AML-193 (cell line): ENCODE measurements at places on chromosomes 6 and 20.

DNA sequence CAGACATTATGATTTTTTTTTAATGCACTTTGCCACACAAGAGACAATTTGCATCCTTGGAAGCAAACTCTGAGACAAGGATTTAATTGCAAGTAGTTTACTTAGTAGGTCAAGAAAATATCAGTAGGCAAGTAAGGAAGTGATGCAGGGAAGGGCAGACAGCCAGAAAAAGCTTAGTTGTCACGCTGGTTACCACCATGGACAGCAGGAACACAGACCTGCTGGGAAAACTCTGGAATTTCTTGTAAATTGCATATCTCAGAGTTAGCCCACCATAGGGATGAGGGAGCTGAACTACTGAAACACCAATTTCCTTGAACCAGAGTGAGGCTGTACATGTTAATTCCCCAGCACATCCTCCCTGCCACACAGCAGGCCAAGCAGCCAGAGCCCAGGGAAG lies 92.7 kb downstream of the L3MBTL3 start:
- DNase-seq = no peak

GRCh38 chr6:73666393-73666792 lies 12.6 kb upstream of the SLC17A5 start:
- no peak for DNase-seq

DNA sequence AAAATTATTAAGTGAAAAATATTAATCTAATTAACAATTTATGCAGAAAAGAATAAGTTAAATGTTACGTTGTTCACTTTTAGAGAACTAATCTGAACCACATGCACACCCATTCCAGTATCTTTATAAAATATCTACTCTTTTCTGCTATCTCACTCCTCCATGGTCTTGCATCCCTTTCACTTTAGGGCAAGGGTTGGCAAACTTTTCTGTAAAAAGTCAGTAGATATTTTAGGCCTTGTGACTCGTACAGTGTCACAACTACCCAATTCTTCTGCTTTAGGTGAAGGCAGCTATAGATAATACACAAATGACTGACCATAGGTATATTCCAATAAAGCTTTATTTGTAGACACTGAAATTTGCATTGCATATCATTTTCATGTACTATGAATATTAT lies 39.7 kb upstream of the SUPT3H start:
- no peak for DNase-seq

GRCh38 chr6:159830501-159831372 lies 30.7 kb downstream of the PNLDC1 start:
- DNase-seq = no peak

DNA sequence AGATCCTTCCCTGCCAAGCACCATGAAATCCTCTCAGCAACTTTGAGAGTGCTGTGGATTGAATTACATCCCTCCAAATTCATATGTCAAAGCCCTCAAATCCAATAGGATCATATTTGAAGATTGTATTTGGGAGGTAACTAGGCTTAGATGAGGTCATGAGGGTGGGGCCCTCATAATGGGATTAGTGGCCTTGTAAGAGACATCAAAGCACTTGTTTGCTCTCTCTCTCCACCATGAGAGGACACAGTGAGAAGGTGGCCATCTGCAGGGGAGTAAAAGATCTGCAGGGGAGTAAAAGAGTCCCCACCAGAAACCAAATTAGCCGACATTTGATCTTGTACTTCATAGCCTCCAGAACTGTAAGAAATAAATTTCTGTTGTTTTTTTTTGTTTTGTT lies 298.2 kb downstream of the SAMD5 start:
- no peak for DNase-seq

DNA sequence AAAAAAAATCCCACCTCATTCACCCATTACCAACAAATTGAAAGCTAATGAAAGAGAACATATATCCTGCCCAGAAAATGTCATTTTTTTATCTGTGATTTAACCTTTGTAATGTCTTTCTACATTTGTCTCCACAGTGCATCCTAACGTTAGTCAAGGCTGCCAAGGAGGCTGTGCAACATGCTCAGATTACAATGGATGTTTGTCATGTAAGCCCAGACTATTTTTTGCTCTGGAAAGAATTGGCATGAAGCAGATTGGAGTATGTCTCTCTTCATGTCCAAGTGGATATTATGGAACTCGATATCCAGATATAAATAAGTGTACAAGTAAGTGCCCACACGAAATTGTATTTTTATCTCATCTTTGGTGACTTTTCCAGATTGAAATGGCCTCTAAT lies 30.0 kb downstream of the RSPO3 start:
- DNase-seq = no peak

DNA sequence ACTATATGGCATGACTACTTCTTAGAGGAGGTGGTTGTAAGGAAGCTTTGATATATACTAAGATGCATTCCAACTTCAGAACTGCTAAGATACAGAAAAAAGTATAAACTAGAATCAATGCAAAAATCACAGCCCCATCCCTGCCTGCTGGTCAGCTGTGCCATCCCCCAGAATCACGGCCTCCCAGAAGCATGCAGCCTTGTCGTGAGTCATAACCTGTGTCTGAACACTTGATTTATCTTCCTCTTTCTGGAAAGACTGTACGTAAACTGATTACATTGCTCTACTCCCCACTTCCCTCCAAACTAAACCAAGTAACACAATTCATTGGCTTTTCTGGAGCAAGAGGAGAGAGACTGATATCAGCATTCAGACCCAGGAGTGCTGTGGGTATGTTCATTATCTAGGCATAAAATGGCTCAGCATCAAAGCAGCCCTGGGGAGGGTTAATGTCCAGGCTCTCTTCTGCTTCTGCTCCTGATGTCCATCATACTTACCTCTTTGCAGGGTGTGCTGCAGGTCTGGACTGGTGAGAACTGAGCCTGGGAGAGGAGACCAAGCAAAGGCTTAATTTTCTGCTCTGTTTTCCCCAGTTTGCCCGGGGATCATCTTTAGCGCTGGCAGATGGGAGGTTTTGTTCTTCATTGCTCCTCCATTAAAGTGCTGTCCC lies 18.4 kb downstream of the SCP2D1 start:
- DNase-seq = peak; percentile 1

DNA sequence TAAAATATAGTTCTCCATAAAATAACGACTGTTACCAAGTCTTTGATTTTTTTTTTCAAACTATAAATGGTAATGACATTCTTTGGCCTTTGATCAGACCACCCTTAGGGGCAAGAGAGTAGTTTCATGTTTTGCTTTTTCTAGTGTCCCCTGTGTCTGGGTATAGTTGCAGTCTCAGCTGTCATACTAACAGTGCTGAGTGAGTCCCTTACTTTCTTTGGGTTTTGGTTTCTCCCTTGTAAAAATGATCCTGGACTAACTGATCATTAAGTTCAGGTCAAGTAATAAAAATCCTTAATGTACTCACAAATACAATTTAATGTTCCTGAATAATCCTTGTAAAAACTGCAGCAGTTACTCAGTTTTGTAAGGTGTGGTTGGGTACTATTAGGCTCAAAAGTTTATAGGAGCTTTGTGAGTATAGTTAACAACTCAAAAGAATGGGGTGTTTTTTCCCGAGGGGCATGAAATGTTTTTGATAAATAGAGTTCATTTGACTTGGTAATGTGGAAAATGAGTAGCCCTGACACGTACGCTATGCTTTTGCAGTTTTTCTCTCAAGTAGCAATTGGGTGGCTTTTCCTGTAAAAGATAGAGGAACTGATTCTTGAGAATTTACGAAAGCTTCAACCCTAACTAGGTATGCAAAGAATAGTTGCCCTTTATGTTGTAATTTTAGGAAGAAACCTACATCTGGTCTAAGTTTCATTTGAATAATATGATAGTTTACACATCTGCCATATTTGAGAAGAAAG lies 6.2 kb downstream of the PTPN1 start:
- DNase-seq = peak; percentile 57

- DNase-seq = no peak
Observed at GRCh38 chr6:164247106-164247505, 832.6 kb downstream of the QKI start.

GRCh38 chr6:127247114-127248096 lies 19.3 kb upstream of the RNF146 start:
- no peak for DNase-seq

GRCh38 chr20:1741309-1742048 lies 83.9 kb upstream of the SIRPG start:
- DNase-seq = peak; percentile 90

DNA sequence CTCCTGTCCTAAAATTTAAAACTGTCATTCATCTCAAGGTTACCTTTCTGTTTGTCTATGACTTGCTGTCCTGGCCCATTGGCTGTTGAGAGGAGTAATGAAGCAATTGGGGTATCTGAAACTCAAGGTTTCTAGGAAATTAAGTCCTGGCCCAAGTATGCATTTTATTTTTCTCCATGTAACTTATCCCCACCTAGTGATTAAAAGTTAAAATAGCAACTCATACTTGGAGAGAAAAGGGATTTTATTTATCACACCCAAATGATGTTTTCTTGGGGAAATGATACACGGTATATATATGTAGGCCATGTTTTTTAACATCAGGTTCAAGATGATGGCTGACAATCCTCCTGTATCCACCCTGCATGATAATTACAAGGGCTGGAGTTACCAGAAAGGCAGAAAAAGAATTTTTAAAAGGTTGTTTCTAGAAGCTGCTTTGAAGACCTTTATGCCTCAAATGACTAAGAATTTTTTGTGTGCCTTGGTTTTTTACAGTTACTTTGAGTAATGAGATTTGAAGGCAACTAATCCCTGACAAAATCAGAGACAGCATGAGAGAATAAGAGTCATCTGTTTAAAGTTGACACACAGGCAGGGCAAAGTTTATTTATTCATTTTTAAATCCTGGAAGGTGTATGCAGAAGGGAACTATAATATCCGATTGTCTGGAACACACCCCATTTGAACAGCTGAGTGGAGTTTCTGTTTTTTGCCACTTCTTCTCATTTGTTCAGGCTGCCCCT lies 28.9 kb upstream of the C6orf58 start:
- DNase-seq = peak; percentile 29

DNA sequence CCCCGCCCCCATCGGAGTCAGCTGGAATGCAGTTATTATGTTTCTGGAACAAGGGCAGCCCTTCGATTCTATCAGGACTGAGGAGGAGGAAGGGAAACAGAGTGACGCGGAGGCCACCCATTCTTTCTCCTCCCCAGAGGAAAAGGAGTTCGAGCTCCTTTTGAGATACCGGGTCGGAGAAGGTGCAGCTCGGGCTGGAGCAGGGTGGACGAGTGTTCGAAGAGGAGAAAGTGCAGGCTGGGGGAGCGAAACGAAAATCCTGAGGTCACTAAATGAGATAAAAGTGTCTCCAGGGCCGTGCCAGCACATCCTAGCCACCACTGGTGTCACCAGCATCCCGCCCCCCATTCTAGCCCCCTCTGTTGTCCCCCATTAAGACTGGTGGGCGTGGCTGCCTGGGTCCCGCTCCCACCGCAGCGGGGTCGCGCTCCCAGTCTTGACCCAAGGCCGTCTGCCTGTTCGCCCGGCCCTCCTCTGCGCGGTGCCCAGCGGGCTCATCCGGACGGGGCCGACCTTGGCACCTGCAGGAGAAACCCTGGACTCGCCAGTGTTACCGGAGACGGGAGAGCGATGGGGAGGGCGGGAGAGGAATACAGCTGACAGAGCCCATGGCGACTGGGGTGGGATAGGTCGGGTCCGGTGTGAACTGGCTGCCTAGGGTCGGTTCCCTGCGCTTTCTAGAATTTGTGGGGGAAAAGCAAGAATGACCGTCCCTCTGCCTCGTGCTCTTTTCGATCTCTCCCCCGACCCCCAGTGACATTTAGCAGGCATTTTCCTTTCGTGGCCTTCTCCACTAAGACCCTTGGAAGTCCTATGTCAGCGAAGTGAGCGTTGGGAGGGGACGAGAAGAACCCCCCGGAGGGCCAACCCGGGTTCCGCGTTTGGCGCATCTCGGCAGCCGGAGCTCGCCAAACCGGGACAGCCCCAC lies 16.2 kb downstream of the FOXA2 start:
- DNase-seq = no peak

GRCh38 chr6:44921798-44922197 lies 406.3 kb upstream of the RUNX2 start:
- DNase-seq = no peak

DNA sequence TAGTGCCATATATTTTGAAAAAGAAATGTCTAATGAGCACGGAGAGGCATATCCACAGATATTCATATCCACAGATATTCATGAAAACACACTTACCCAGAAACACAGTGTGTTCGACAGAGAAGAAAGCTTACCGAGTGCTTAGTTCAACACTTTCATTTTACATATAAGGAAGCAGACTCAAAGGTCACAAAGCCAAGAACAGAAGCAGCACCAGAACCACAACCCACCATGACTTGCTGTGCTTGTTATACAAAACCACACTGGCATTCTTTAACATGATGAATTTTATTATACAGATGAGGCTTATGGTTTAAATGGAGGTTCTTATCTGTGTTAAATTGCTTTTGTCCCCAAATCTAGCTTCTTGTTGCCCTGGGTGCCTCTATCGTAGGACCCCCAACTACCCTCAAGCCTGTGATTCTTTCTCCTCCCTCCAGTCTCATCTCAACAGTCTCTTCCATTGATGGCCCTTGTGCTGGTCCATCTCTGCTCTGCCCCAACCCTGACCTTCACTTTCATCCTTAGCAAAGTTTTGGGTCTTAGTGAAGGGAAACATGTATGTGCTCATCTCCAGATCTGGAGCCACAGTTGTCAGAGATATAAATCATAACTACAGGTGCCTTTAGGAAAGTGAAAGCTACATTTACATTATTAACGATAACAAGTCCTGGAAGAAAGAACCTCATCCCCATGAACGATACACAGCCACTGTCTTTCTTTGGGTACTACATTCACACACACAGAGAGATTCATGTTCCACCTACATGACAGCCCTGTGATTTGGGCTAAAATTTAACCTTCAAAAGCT lies 40.0 kb downstream of the SF3B5 start:
- DNase-seq = peak; percentile 39

GRCh38 chr6:72811971-72812421 lies 190.1 kb downstream of the KCNQ5 start:
- DNase-seq = no peak

DNA sequence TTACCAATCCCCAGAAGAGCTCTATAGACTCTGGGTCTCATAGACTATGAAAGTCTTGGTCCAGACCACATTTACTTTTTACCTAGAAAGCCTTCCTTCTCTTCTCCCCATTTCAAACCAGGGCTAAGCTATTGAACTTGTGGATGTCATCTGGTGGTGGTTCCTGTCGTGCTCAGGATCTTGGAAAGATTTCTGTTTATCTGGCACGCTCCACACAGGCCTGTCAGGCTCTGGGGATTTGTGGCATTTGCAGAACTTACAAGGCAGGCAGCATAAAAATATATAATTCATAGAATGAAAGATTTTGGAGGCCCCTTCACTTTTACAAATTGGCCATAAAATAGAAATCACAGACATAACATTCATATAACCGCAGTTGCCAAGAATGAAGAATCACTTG lies 188.1 kb downstream of the UST start:
- DNase-seq = no peak

DNA sequence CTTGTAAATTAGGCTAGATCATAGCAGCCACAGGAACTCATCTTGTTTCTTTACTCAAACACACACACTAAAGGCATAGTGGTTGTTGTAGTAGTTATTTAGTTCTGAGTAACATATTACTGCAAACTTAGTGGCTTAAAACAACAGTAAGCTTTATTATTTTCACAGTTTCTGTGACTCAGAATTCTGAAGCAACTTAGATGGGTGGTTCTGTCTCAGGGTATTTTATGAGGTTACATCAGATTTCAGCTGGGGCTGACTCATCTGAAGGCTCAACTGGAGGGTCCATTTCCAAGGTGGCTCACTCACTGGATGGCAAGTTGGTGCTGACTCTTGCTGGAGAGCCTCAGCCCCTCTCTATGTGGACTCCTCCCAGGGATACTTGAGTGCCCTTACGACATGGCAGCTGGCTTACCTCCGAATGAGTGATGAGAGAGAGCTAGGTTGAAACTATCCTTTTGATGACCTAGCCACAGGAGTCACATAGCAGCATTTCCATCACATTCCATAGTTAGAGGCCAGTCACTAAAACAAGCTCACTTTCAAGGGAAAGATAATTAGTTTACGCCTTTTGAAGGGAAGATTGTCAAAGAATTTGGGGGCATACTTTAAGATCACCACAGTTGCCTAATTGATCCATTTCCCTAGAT lies 136.5 kb upstream of the PRND start:
- DNase-seq = no peak
